Frontal cortex (tissue), 4 donors: ENCODE measurements at places on chromosomes 1 and 21.

- no peak for DNase-seq
Observed at GRCh38 chr1:208158640-208159554, 85.3 kb downstream of the PLXNA2 start.

DNA sequence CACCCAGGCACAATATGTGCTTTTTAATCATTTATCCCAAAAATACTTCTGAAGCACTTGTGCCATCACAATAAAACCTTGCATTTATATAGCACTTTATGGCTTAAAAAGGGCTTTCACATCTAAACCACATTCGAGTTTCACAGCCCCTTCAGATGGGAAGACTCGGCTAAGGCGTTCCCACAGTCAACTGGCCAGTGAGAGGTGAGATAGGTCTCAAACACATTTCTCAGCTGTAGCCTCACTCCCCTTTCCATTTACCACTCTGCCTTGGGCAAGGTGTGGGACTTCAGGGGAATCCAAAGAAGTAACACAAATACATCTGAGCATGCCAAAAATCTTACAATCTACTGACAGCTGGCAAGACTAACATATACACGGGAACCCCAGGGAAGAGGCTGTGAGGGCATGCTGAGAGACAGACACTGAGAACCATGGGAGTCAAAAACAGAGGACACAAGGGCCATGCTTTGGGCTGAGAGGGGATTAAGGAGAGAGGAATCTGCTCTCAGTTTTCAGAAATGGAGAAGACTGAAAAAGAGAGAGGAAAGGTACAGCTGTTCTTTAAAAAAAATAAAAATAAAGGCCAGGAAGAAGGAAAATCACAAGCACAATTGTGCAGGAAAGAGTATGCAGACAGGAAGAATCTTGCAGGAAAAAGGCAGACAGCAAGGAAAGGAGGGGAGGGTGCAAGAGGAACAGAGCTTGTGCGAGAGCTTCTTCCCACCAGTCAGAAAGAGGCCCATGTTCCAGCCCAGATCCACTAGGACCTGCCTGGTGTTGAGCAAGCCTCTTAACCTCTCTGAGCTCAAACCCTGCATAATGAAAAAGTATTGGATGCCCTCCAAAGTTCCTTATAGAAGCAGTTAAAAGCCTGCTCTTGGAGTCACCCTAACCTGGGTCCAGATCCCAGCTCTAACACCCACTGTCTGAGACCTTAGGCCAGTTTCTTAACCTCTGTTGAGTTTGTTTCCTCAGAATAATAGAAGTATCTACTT is 73.5 kb downstream of the JAK1 start:
- DNase-seq = no peak

DNA sequence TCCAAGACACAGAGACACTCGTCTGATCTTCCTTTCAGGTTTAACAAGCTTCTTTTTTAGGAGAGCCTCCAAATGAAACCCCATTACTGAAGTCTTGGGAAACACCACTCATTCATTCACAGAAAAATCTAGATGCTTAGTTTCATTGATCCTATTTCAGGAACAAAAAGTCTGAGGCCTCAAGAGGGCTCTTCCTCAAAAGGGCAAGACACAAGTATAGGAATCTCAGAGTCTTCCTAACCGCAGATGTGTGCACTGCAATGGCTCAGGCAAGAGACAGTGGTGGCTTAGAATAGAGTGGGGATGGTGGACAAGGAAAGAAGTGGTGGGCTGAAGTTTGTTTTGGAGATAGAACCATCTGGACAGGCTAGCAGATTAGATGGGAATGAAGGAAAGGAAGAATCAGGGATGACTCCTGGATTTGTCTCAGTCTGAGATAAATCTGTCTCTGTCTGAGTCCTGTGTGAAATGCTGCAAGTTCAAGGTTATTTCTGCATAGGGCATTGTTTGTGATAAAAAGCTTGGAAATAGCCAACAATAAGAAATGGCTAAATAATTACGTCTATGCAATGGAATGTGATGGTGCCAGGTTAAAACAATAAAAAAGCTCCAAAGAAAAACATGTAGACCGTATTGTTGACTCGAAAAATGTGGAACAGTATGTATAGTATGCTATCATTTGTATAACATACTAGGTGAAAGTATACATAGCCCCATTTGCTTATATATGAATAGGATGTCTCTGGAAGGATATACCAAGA is 8.9 kb upstream of the CTSE start:
- DNase-seq = no peak

DNA sequence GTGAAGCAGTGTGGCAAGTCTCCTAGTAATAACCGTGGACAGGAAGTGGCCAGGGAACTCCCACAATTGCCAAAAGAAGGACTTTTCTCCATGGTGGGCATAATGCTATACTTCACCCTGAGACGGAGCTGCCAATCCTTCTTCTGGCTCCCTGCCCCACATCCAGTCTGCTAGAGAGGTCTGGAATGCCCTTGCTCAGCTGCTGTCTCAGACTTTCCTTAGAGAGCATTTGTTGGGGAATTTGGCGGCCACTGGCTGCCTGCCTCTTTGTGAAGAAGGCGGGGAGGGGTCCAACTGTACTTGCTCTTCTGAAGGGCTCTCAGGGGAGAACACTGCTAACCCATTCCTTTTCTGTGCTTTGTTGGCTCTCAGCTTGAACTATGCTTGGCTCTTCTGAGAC is 123.7 kb upstream of the EDN2 start:
- no peak for DNase-seq

DNA sequence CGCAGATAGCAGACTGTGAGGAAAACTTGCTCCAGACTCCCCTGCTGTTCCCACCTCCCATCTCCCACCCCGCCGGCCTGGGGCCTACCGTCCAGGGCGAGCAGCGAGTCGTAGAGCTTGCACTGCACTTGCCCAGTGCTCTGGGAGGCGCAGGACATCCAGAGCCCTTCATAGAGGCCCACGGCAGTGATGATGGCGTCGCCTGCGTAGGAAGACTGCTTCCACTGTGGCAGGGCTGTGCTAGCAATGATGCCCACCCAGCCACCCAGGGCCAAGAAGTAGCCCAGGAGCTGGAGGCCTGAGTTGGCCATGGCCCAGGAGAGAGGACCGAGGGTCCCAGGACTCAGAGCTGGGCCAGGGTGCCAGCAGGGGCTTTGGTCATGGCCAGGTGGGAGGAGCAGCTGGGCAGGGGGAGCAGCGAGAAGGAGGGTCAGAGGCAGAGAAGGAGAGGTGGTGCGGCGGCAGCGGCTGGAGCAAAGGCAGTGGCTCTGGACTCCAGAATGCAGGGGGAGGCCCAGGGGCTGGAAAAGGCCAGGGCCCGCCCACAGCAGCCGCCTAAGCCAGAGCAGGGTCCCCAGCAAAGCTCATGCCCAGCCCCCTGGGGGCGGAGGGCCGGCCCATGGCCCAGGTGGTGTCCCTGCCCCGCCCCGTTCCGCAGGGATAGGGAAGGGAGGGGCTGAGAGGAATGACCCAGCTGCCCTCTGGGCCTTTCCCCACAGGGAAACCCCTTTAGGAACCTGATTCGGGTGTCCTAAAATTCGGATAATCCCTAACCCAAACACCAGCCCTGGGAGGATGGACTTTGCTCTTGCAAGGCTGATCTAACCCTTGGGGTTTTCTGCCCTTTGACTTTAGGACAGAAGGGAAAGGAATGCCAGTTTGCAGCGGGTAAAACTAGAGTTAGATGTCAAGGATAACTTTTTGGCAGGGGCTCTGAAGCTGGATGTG is at the start of gene CLDN19:
CLDN19 (minus strand) TSS at position 484 of the 948 bp plus-strand sequence; CDS start at position 311, 173 bp downstream.
- DNase-seq = no peak

DNA sequence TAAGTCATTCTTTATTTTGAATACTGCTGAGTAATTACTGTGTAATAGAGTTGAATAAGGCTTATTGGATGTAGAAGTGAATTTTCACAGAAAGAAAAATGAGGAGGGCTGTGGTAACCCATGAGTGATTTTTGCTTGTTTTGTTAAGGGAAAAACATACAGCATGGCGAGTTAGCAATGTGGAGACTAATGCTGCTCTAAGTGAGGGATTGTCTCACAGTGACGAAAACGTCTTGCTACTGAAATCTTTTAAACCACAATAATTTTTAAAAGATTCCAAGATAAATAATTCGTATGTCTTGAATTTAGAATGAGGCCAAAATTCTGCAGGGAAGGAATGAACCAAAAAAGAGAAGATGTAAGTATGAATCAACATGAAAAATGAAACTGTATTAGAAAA is 16.2 kb upstream of the PLA2G4A start:
- no peak for DNase-seq

DNA sequence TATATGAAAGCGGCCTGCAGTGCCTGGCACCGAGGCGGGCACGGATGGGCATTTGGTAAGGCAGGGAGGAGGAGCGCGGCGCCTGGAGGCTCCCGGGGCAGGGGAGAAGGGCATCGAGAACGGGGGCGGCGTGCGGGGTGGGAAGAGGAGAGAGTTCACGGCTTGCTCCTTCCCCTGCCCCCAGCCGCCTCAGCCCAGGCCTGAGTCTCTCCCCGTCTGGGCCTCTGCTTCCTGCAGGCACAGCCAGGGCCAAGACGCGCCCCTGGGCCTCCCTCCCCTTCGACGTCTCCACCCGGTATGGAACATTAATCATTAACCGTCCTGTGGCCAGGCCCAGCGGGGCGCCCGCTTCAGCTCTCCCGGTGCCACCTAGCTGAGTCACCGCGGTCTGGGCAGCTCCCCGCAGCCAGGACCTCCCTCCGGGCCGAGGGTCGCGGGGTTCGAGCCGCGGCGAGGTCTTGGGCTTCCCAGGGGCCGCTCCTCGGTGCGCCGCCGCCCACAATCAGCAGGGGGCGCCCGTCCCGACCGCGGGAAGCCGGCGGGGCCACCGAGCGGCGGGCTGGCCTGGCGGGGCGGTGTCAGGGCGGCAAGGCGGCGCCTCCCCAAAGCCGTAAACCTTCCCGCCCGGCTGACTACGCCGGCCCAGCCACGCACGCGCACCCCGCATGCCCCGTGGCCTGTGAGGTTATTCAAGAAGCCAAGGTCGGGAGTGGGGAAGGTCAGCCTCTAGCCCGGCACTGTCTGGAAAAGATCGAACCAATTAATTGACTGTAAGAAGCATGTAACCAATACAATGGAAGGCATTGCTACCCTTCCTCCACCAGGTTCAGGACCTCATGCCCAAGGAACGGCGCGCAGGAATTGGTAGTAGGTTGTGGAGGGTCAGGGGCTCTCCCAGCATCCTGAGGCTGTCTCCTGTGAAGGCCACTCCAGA is 23.4 kb upstream of the RD3 start:
- DNase-seq = peak; percentile 83

GRCh38 chr1:100065183-100065968 is 67.4 kb downstream of the SASS6 start:
- DNase-seq = no peak

DNA sequence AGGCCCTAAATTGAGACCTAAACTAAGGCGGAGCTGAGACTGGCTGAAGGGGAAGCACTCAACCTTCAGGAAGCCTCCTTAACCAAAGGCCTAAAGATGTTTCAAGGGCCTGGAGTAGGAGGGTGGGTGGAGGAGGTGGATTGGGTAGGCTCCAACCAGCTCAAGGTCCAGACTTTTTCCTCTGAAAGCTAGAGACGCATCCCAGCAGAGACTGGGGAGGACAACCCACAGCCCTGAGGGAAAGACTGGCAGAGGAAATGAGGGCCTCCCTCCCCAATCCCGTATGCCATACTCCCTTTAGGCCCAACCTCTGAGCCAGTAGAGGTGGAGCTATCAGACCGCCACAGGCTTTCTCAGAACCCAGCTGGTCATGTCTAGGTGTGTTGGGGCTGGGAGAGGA is 1.1 kb downstream of the ECM1 start:
- DNase-seq = no peak

- no peak for DNase-seq
Observed at GRCh38 chr1:6523566-6523965, 30.7 kb downstream of the NOL9 start.

GRCh38 chr1:50852889-50853288 is 107.2 kb downstream of the FAF1 start:
- no peak for DNase-seq

- no peak for DNase-seq
Observed at GRCh38 chr21:28063241-28064216, 929.1 kb downstream of the LTN1 start.

GRCh38 chr1:51439053-51439452 is 80.0 kb downstream of the EPS15 start:
- DNase-seq = no peak

GRCh38 chr1:81792184-81792583 is 8.6 kb upstream of the ADGRL2 start:
- DNase-seq = no peak

DNA sequence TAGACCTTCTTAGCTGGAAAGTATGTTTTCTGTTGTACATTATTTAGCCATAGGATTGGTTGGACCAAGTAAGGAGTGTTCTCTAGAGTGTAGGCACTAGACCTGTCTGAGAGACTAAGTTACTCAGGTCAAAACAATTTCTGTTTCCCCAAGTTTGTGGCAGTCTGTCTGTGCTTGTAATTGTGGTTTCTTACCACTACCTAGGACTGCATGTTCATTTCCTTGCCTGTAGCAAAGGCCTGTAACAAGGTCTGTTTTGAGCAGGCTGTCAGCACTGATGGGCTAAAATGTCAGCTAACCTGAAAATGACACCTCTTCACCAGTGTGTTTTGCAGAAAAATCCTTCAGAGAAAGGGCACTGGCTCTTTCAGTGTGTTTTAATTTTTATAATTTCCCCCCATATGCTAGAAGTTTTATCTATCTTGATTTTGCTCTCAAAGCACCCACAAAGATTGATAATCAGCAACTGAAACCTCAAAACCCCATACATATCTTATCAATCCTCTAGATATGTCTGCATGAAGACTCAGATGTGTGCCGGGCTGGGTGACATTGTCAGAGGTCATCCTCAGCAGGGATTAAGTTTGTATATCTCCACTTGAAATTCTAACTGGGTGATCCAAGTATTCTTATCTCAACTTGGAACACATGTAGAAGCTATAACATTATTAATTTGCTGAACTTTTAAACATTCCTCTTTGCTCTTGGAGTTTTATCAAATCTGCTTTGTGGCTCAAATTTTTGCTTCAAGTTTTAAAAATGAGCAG is 50.7 kb upstream of the ST6GALNAC3 start:
- no peak for DNase-seq

GRCh38 chr21:41706263-41706639 is 60.6 kb downstream of the RIPK4 start:
- DNase-seq = no peak

DNA sequence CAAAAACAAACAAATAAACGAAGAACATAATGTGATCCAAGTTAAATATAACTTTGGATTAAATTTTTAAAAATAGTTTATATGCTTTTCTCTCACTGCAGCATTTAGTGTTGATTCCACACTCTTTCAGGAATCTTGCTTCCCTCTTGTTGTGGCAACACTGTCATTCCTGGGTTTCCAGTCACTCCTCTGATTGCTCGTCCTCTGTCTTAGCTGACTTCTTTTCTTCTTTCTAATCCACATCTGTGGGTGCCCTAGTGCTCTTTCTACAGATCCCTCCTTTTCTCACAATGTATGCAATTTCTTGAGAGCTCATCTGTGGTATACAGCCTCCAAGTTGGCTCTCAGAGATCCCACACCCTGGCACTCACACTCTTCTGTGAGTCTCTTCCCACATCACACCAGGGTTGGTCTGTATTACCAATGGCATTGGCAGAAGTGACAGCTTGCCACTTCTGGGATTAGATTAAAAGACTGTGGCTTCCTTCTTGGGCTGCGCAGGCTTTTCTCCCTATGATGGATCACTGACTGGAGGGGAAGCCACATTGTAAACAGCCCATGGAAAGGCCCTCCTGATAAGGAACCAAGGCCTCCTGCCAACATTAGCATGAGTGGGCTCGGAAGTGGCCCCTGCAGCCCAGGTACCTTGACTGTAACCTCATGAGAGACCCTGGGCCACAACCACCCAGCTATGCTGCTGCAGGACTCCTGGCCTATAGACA is 11.5 kb upstream of the MYOC start:
- no peak for DNase-seq
